ENCODE measurements at places on chromosomes 6 and 20.
A peak's percentile ranks its signal among the peaks of the same experiment; 100 is the strongest.

GRCh38 chr6:116170358-116171057, 44.6 kb upstream of the COL10A1 start:
- no peak for DNase-seq

DNA sequence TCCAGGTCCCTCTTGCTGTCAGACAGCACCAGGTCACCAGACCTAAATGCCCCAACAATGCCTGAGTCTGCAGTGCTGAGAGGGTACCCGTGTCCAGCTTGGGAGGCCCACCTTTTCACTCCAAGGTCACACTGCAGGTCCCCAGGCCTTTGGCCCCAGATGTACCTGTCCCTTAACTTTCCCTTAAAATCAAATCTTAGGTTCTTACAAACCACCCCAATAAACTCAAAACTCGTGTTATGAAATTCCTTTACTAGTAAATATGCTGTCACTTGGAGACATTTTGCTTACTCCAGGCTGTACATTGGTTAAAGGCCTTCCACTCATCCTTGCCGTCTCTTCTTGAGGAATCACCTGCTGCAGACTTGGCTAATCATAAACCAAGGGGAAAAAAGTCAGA, 165.7 kb upstream of the RREB1 start:
- DNase-seq: no peak

- no peak for DNase-seq
Observed at GRCh38 chr6:7999201-7999600, 65.0 kb downstream of the BLOC1S5 start.

DNA sequence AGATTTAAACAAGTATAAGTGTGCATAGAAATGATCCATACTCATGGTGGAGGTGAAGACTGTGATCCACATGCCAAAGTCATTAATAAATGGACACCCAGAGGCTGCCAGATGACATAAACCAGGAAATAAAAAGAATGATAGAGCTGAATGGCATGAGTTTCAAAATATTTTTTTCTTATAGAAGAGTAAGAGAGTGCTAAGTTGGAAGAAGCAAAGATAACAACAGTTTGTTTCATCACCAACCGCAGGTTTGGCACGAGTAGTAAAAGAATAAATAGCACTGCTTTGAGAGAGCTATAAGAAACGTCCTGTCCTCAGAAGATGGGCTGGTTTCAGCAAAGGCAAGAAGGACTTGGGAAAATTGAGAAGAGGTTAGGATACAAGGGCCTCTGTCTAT, 246.9 kb downstream of the UBE3D start:
- DNase-seq: no peak

DNA sequence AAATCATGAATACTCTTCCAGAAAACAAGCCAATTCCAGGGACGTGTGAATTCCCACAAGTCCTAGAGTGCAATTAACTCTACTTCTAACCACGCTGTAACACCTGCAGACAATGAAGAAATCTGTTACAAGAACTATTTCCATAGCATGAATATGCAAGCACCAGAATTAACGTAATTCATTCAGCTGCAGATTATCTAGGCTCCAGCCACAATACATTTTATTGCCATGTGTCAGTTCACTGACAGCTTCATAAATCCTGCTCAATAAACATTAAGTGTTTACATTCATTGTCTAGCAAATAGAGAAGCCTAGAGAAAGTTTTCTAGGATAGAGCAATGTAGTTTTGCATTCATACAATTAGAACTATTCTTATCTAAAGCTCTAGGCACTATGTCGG, 1348.5 kb downstream of the GRIK2 start:
- DNase-seq: no peak

- no peak for DNase-seq
Observed at GRCh38 chr6:6725468-6726209, 137.1 kb downstream of the LY86 start.

DNA sequence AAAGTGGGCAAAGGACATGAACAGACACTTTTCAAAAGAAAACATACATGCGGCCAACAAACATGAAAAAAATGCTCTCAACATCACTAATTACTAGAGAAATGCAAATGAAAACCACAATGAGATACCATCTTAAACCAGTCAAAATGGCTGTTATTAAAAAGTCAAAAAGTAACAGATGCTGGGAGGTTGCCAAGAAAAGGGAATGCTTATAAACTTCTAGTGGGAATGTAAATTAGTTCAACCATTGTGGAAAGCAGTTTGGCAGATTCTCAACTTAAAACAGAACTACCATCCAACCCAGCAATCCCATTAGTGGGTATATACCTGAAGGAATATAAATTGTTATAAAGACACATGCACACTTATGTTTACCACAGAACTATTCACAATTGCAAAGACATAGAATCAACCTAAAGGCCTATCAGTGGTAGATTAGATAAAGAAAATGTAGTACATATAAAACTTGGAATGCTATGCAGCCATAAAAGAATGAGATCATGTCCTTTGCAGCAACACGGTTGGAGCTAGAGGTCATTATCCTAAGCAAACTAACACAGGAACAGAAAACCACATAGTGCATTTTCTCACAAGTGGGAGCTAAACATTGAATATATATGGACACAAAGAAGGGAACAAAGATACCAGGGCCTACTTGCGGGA, 16.3 kb downstream of the CENPQ start:
- no peak for DNase-seq

- no peak for DNase-seq
Observed at GRCh38 chr6:54014440-54014839, 96.8 kb upstream of the MLIP start.

GRCh38 chr6:137076277-137077068, 31.7 kb upstream of the IL20RA start:
- DNase-seq: peak; percentile 70

DNA sequence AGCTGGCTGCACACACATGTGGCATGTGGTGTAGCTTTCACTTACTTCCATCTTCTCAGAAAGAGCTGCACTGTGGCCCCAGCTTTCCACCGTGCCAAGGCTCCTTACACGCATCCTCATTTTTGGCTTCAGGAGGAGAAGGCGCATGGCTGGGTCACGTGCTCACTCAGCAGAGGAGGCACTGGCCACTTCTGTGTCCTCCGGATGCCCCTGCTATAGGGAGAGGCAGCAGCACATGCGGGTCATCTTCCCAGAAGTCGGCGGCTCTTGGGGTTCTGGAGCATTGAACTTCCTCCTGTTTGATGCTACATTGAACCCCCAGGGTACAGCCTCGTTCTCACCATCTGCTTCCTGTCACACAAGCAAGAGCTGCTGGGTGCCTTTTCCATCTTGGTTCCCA, 111.3 kb downstream of the FAM120B start:
- no peak for DNase-seq

DNA sequence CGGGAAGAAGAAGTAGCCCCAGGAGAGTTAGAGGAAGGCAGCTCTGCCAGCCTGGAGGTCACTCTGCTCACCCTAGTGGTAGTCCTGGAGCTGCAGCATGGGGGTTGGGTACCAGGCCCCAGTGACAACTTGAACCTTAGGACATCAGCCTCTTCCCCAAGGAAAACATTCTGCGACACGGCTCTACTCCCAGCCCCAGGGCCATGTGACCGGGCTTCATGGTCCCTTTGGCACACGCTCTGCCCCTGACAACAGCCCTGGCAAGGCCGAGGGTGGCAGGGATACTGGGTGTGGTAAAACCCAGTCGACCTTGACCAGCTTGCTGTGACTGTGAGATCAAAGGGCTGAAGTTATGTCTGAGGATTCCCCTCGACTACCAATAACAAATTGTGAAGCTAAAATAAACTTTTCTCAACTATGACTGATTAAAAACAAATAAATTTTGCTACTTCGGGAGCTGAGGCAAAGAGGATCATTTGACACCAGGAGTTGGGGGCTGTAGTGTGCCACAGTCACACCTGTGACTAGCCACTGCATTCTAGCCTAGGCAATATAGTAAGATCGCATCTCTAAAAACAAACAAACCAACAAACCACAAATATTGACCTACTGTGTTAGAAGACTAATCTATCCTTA, 24.4 kb upstream of the ARID1B start:
- DNase-seq: peak; percentile 48

GRCh38 chr6:117890172-117890571, 16.9 kb upstream of the SLC35F1 start:
- DNase-seq: no peak

- DNase-seq: no peak
Observed at GRCh38 chr6:149905911-149906371, 8.0 kb upstream of the RAET1E start.

- no peak for DNase-seq
Observed at GRCh38 chr6:116152620-116153019, 26.7 kb upstream of the COL10A1 start.

- no peak for DNase-seq
Observed at GRCh38 chr6:77447254-77447653, 16.0 kb downstream of the HTR1B start.

DNA sequence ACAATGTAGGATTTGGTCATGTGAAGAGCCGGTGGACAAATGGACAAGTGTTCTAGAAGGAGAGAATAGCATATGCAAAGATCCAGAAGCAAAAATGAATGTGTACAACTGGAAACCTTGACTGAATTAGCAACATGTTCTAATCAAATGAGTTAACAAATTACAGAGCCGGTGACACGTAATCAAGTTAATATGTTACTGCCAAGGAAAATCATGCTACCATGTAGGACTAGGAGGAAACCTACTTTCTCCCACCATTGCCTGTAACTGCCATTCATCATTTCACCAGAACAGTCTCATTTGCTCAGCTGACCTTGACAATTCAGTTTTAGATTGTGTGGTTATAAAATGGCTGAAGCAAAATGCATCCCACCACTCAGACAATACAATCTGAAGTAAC, 179.4 kb downstream of the KIF16B start:
- no peak for DNase-seq

GRCh38 chr6:26501482-26501986, 1.4 kb downstream of the BTN1A1 start:
- DNase-seq: peak; percentile 31

GRCh38 chr6:65461121-65461520, 245.9 kb downstream of the EYS start:
- DNase-seq: no peak

GRCh38 chr6:83911278-83911677, 51.8 kb downstream of the CYB5R4 start:
- no peak for DNase-seq

- no peak for DNase-seq
Observed at GRCh38 chr6:166477647-166478365, 95.1 kb upstream of the MPC1 start.

GRCh38 chr6:87110636-87111035, 15.7 kb upstream of the CGA start:
- DNase-seq: no peak

- no peak for DNase-seq
Observed at GRCh38 chr6:41232667-41233066, 4.5 kb downstream of the TREML4 start.

GRCh38 chr6:46104209-46104608, 25.6 kb upstream of the ENPP4 start:
- peak; percentile 14 for DNase-seq

GRCh38 chr6:44342052-44342451, 398 bp upstream of the SPATS1 start:
- no peak for DNase-seq

GRCh38 chr6:44304282-44305199, 8.6 kb downstream of the AARS2 start:
- DNase-seq: peak; percentile 79

- no peak for DNase-seq
Observed at GRCh38 chr6:51396583-51396982, 577.9 kb downstream of the TFAP2B start.

DNA sequence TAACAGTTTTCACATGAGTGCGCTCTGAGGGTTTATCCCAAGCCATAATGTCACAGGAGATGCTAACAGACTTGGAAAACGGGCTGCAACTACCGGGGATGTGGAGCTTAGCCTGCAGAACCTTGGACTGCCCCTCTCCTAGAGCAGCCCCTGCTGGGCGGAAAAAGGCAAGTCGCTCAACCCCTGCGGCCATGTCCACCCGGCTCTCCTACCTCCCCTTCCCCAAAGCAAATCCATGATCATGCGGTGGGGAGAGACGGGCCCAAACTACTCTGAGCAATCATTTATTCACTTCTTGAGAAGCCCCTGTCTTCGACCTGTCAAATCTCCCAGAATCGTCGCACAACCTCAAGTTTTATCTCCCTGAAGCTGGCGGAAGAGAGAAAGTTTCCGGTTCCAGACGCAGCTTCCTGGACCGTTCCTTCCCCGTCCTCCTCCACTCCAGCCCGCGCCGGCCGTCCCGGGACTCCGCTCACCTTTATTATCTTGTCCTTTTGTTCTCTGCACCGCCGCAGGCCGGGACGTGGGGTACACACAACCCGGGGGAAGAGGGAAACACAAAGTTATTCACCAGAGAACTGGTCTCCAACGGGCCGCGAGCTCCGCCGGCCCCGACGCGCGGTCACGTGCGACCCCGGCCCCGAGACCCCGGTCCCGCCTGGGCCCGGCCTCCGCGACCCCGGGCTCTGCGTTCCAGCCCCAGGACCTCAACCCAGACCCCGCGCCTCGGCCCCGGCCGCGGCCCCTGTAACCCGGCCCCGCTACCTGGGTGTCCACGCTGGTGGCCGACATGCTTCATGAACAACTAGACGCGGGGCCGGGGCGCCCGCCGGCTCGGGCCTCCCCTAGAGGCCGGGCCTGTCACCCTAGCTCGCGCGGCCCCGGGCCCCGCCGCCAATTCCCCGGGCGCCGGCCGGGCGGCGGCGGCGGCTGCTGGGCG, 560 bp downstream of the YTHDF1 start:
- peak; percentile 56 for DNase-seq

- no peak for DNase-seq
Observed at GRCh38 chr6:28743271-28743789, 180.5 kb downstream of the TRIM27 start.

DNA sequence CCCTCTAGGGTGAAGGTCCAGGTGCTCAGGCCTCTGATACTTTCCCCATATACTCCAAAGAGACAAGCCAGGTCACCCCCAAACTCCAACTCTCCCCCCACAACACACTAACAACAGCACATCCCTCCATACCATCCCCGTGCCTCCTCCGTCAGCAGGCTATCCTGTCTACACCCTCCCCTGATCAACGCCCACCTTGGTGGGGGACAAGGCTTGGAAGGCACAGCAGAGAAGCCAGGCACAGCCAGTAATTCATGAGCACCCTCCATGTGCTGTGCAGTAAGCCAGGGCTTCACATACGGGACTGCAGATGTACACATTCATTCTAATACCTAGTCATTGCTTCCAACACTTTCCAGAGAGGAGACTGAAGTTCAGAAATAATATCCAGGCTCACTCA, 57.6 kb downstream of the TRERF1 start:
- no peak for DNase-seq

- DNase-seq: no peak
Observed at GRCh38 chr6:165117121-165117520, 192.3 kb downstream of the C6orf118 start.

- no peak for DNase-seq
Observed at GRCh38 chr6:138524526-138524925, 25.2 kb upstream of the NHSL1 start.

- peak; percentile 97 for DNase-seq
Observed at GRCh38 chr6:35688605-35689322, at the start of gene FKBP5. Gene FKBP5 (minus strand): TSS chr6:35688915. CDS start chr6:35642824, 46,091 bp downstream.

- peak; percentile 60 for DNase-seq
Observed at GRCh38 chr6:149317644-149318571, at the start of gene TAB2. Gene TAB2 (plus strand): TSS chr6:149317712. CDS start chr6:149369998, 52,286 bp downstream.

GRCh38 chr6:24227556-24227955, 101.5 kb downstream of the NRSN1 start:
- DNase-seq: no peak

- no peak for DNase-seq
Observed at GRCh38 chr6:150662814-150663213, 63.1 kb downstream of the PLEKHG1 start.

- no peak for DNase-seq
Observed at GRCh38 chr6:91304521-91304920, 717.6 kb upstream of the MAP3K7 start.

Data from GM10248 (cell line).